ENCODE measurements at places on chromosomes 11 and 22.

- no peak for DNase-seq
These were observed 76.4 kb upstream of the MYOD1 start for GRCh38 chr11:17642980-17643379.

DNA sequence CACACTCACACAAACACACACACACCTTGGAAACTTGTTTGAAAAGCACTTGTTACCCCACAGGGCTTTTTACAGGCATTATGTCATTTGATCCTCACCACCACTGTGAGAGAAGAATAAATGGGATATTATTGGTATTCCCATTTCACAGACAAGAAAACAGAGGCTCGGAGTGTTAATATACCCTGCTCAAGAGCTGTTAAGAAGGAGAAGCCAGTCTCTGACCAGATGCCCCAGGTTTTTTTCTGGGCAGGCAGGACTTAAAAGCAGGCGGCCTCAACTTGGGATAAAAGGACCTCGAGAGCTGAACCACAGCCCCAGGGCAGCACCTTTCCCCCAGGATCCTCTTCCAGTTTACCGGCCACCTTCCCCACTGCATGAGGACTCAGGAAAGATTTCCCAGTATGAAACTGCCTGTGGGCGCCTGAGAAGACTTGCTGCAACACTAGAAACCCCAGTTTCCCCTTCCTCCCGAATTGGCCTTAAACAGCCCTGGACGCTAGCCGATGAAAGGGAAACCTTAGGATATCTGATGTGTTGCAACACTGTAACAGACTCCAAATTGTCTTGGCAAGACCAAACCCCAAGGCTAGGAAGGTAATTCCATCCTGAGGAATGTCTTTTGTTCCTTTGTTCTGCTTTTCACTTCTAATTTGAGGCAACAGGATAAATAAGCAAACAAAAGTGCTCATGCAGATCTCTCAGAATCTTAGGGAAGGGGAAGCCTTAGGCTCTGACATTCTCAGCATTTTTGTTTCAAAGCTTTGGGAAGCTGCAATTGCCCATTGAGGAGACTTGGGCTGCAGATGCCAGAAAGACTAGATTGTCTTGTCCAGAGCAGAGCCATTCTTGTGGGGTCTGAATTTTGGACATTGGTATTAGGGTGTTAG is 173.5 kb downstream of the TRIM29 start:
- peak; percentile 41 for DNase-seq

DNA sequence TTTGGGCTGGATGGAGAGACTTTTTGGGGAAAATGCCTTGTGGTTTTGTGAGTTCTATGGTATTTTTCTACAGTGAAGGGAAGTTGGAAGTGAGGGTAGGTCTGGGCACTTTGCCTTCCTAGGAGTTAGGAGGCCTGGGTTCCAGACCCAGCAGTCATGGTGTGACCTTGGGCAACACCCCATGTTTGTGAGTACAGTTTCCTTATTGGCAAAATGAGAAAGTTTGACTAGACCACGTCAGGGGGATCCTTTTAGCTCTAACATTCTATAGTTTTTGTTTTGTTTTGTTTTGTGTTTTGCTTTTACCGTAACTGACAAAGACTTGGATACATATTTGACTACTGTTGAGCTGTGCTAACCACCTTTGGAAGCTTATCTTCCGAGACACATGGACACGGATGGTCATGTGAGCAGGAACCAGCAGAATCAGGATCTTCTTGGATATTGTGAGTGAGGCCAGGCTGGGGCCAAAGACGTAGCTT is 109.0 kb downstream of the PKNOX2 start:
- DNase-seq = no peak

- no peak for DNase-seq
These were observed 37.9 kb downstream of the AMOTL1 start for GRCh38 chr11:94806014-94806413.

DNA sequence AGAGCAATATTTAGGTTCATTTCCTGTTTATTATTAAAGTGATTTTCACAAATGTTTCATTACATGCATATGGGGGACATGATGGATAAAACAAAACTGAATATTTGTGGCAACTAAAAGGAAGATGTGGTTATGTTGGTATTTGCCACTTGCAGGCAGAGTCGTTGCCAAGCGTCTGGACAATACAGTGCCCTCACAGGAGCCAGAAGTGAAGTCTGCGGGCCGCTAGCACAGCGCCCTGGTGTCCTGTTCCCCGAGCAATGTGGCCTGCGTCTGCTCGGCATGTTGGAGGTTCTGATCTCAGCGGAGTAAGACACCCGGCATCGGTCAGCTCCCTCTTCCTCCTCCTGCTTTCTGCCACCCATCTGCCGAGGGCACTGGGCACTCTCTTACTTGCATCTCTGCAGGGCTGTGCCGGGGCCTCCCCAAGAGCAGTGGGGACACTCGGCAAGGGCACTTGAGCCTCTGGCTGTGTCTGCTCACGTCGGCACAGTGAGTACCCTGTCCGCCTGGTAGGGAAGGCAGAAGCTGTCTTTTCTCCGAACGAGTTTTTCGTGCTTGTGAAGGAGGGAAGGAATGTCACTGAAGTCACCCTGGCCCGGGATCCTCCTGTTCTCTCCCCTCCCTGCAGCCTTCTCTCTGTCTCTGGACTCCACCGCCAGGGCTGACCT is 10.5 kb upstream of the TTLL12 start:
- peak; percentile 70 for DNase-seq

GRCh38 chr11:124085997-124086846 is 29.0 kb upstream of the VWA5A start:
- DNase-seq = no peak

- DNase-seq = no peak
These were observed 8.1 kb downstream of the MACROD1 start for GRCh38 chr11:64157631-64158394.

All from fibroblast of gingiva (primary cell).